ENCODE measurements at places on chromosomes 5 and 9.

- peak; percentile 82 for DNase-seq
Observed at GRCh38 chr9:12774861-12775678, at the start of gene LURAP1L. TSS of gene LURAP1L (plus strand) at chr9:12775020. CDS start at chr9:12775716, 696 bp downstream.

DNA sequence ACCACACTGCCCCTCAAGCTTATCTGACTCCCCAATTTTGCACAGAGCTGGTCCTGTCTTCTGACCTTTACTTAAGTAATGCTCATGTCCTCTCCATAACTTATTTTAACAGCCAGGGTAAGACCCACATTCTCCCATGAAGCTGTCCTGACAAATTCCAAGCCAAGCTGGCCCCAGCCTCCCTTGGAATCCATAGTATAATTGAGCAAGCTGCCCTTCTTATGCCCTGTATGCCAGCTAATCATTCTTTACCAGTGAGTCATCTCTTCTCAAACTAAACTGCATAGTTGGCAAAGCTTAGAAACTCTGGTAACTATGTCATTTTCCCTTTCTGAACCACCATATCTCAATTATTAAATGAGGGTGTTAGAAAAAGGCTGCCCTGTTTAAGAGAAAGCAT, 92.4 kb downstream of the NFIB start:
- DNase-seq = no peak

GRCh38 chr5:102660111-102660510, 95.0 kb upstream of the PAM start:
- no peak for DNase-seq

DNA sequence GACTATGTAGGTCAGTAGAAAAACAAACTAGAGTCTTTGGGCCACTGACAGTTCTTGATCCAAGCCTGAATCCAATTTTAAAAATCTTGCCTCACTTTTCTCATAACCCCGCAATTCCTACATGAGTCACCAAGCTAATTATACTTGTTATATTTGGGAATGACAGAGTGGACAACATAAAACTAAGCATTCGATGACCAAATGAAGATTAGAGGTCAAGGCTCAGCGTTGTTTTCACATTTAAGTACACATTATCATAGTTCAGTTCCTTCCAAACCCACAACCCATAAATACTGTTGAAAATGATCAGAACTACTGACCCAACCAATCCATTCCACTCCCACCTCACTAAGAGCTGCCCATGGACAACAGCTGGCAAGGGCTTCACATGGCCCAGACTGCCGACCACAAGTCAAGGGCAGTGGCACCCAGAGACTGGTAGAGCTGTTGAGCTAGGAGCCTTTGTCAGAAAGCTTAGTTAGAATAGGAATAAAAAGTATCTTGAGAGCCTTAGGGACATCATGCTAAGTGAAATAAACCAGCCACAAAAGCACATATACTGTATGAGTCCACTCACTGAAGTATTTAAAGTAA, 64.2 kb downstream of the MYO10 start:
- DNase-seq = no peak

GRCh38 chr5:32058101-32058500, 116.0 kb downstream of the GOLPH3 start:
- no peak for DNase-seq

DNA sequence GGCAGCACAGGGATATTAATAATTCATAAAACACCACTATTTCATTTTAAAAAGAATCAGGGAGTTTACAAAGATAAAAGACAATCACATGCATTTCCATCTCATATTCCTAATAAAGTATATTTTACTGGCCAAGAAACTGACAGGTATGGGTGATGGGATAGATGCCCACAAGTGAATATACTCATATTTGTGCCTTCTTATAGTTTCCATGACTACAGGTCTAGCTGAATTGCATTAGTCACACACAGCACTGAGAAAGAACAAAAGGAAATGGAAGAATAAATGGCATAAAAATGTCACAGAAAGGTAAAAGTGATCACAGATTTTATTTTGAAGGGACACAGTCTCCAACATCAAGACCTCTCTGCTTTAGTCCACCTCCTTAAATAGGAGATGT, 193.5 kb downstream of the PLK2 start:
- no peak for DNase-seq

DNA sequence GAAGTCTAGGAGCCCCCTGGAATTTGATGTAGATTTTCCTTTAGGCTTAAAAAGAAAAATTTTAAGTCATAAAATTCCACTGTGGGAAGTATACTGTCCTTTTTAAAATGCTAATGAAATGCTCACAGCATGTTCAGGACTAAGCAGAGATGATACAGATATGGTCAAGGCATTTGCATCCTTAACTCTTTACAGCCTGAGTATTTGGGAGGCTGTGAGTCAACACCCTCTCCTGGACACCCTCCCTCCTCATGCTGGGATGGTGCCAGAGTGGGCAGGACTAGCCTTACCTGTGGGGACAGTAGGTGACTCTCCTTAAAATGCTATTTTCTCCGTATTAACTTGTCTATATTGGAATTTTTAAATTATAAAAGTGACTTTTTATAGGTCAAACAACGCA, 197.4 kb upstream of the ELL2 start:
- DNase-seq = no peak

GRCh38 chr5:171692107-171692506, 93.5 kb upstream of the SMIM23 start:
- no peak for DNase-seq

DNA sequence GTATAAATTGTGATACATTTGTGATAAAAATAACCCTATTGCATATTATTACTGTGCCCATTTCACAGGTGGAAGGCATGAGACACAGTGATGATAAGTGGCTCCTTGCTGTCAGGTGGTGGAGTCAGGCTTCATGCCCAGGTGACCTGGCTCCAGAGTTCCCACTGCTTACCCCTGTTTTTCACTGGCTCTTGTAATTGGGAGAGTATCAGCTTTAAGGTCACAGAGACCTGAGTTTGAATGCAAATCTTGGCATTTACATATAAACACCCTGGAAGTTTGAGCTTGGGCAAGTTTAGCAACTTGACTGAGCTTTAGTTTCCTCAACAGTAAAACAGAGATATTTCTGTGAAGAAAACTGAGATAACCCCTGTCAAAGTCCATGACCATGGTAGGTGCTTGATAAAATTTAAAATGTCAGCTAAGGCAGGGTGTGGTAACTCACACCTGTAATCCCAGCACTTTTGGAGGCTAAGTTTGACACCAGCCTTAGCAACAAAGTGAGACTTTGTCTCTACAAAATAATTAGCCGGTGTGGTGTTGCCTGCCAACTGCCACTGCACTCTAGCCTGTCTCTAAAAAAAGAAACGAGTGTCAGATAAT, 29.2 kb downstream of the MAT2B start:
- DNase-seq = no peak

GRCh38 chr9:82487935-82488312, 499.4 kb downstream of the SPATA31D1 start:
- no peak for DNase-seq

DNA sequence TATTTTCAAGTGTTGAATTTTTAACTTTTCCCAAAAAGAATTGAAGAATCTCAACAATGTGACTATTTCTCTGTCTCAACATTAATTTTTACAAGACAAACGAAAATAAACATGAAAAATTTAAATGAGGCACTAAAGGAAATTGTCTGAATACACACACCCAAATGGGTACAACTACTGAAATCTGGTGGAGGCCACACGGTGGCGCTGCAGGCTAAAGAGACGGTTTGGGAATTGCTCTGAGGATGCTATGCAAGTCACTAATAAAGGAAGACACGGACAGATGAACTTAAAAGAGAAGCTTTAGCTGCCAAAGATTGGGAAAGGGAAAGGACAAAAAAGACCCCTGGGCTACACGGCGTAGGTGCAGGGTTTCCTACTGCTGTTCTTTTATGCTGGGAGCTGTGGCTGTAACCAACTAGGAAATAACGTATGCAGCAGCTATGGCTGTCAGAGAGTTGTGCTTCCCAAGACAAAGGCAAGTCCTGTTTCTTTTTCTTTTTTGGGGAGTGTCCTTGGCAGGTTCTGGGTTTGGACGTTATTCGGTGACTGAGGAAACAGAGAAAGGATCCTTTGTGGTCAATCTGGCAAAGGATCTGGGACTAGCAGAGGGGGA, at the start of gene PCDHB10:
PCDHB10 (plus strand) TSS at position 244 of the 616 bp plus-strand sequence; CDS start at position 444, 200 bp downstream.
- DNase-seq = no peak

GRCh38 chr5:132825033-132825833, 5.2 kb downstream of the SHROOM1 start:
- no peak for DNase-seq

GRCh38 chr9:17589771-17590170, 10.9 kb downstream of the SH3GL2 start:
- DNase-seq = no peak

DNA sequence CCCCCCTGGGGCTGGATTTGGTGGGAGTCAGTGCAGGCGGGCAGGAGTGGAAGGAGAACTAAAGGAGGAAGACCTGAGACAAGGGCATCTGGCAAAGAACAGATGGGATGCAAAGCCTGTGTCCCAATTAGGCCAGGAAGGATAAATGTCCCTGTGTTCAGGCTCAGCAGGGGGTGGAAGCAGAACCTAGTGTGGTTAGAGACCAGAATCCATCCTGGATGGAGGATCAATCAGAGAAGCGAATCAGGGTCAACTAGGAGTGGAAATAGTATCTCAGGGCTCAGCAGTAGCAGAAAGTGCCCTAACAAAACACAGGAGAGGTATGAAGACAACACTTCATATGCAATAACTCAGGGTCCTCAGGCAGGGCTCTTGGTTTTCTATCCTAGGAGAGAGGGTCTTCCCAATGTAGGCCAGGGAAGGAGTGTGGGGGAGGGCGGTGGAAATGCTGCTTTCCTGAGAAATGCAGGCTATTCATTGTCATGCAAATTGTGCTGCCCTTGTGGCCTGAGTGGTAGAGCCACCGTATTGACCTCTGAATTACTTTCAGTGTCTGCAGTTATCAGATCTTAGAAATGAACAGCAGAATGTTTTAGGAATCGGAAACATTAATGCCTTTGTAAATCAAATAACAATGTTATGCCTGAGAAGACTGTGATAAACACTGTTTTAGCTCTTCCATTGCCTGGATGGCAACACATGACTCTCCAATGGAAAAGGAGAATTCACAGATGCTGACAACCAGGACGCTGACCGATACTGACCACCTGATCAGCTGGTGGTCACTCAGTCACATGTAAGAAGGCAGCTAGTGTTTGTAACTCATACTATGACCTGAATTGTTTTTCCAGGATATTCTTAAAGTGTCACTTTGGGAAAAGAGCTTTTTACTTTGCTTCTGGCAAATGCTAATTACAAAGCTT, 323.6 kb downstream of the SEMA5A start:
- no peak for DNase-seq

- DNase-seq = no peak
Observed at GRCh38 chr9:121596515-121596914, 54.9 kb upstream of the DAB2IP start.

DNA sequence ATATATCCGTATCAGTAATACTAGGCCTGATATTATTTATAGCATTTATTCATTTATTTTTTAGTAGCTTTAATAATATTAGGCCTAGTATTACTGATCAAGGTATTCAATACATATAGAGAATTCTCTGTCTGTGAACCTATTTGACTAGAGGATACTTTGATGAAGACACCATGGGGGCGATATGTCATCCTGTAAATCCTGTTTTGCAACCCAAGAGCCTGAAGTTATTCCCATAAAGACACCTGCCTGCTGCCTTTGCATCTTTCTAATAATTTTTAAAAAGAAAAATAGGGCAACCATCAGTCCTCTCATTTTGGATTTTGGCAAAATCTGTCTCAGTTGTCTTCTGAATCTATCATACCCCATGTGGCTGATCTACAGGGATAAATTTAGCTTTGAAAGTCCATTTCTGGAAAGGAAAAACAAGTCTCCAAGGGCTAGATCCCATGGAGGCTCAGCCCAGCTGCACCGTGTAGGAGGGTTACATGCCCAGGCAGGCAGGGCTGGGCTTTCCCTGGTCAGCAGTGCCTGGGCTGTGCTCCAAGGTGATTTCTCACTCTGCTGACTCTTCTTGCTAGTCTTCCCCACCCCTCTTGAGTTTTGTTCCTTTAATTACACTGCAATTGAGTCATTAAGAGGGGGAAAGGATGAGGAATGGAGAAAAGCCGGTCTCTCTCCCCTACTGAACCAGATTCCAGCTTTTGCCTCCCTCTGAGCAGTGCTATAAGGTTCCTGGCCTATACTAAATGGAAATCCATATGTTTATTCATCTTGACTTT, 169.0 kb downstream of the TRIM32 start:
- DNase-seq = no peak

DNA sequence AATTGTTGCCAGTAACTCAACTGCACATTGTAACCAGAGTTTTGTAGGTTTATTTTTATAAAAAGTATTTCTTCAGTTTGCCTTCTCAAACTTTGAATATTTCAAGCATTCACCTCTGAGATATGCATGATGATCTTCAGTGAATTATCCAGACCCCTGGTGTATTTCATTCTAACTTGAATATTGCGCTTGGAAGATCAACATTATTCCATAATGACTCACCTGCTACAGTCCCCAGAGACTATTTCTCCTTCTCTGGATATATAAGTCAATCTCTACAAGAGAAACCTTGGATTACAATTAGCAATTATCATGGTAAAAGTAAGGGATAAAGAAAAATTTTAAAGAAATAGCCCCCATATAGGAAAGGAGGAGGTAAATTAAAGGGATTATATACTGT, 1041.0 kb downstream of the TLE1 start:
- DNase-seq = no peak

- DNase-seq = no peak
Observed at GRCh38 chr5:316210-317085, 5.1 kb upstream of the AHRR start.

Measured in left hindlimb (tissue), 1 donor.